ENCODE measurements at places on chromosomes 4 and X.

GRCh38 chrX:38606821-38607220 is 45.5 kb downstream of the TSPAN7 start:
- DNase-seq, result no peak

GRCh38 chr4:114040319-114041116 is 61.1 kb upstream of the ARSJ start:
- no peak for DNase-seq

- DNase-seq, result peak; percentile 22
Observed at GRCh38 chrX:101485212-101485949, at the start of gene ARMCX4. Gene ARMCX4, plus strand, starts transcription at chrX:101485456. Its CDS starts 3,134 bp downstream, at chrX:101488590.

GRCh38 chr4:1987296-1987695 is 21.5 kb downstream of the NELFA start:
- no peak for DNase-seq

DNA sequence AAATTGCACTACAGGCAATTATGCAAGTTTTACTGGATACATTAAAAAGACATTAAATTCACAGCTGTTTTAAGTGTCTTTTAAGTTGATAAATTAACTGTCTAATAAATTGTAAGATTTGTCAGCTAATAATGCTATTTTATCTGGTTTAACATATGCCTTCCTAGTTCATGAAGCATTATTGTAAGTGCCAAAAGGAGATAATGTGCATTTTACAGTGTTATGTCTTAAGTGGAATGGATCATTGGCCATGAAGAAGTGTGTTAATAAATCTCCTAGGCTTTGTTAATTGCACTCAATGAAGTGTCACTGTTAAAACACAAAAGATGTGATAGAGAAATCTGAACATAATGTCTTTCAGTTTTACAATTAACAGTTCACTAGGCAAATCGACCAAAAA is 784.3 kb upstream of the POU3F4 start:
- no peak for DNase-seq

DNA sequence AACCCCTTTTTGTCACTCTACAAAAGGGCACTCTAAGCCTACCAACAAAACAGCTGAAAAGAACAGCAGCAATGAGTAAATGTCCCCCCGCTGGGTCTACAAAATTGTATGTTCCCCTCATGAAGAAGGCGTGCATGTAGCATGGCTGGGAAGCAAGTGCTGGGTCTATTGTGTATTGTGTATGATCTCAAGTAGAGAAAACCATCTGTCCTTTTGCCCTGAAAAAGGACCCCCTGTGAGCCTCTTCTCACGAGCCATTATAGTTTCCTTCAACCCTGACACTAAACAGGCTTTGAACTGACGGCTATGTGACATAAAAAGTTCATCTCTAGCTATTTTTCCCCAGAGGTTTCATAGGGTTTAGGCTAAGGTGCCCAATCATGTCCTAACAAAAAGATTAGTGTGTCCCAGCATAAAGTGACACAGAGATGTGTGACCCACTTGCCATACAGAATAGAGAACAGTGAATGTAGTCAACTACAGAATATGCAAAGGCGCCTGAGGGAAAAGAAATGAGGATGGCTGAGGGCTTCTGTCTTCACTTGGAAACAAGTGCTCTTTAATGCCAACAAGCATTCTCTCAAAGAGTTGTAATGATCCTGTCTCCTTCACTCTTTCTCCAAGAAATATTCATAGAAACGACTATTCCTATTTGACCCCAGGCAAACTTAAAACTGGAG is 27.3 kb downstream of the COL25A1 start:
- DNase-seq, result no peak

DNA sequence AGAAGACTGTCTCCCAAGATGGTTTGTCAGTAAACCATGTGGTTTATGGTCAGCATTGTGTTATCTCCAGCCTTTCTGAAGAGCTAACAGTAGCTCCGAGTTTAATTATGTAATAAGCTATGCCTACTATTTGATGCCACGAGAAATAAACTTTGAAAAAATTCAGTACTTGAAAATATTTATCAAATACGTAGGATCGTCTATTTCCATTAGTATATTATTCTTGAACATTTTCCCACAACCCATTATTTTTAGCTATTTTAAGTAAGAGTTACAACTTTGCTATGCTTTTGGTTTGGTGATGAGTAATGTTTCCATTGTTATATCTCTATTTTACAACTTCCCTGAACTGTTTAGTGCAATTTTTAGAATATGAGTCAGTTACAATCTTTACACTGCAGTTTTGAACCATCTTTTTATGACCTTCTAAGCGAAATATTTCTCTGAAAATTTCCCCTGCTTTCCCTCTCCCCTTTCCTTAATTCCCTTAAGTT is 44.5 kb upstream of the TRIM2 start:
- DNase-seq, result no peak
